ENCODE measurements at places on chromosomes 12 and 14.

- DNase-seq, result no peak
Observed at GRCh38 chr12:1313906-1314305, 280.5 kb downstream of the FBXL14 start.

- no peak for DNase-seq
Observed at GRCh38 chr12:52946334-52946733, 2.6 kb upstream of the KRT18 start.

DNA sequence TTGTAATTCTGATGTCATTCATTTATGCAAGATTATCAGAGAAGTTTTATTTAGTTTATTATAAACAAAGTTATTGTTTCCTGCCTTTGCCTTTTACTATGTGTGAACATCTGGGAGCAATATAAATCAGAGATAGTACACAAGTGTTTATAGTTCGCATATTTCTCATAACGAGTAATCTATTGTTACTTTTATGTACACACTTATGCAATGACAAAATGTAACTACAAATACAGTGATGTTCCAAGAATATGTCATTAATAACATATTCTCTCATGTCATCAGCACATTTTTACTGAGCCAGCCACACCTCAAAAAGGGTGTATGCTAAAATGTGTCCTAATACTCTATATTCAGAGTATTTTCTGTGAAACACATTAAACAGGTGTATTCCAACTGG is 243.2 kb downstream of the ALX1 start:
- no peak for DNase-seq

DNA sequence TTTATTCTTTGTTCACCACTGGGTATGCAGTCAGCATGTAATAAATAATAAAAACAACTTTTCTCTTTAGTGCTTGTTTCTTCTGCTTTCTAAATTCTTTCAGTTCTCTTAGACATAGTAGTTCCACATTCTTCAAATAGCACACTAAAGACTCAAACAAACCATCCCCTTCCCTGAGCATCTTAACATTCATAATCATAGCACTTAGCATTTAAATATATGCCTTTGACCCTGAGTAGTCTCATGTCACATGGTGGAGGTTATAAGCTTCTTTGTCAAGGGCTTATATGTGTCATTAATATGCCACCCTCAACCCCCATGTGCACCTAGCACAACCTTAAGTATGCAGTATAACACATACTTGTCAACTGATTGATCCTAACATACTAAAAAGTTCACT is 212.7 kb downstream of the PHLDA1 start:
- DNase-seq, result no peak

- no peak for DNase-seq
Observed at GRCh38 chr12:71587012-71587411, 76.6 kb downstream of the ZFC3H1 start.

DNA sequence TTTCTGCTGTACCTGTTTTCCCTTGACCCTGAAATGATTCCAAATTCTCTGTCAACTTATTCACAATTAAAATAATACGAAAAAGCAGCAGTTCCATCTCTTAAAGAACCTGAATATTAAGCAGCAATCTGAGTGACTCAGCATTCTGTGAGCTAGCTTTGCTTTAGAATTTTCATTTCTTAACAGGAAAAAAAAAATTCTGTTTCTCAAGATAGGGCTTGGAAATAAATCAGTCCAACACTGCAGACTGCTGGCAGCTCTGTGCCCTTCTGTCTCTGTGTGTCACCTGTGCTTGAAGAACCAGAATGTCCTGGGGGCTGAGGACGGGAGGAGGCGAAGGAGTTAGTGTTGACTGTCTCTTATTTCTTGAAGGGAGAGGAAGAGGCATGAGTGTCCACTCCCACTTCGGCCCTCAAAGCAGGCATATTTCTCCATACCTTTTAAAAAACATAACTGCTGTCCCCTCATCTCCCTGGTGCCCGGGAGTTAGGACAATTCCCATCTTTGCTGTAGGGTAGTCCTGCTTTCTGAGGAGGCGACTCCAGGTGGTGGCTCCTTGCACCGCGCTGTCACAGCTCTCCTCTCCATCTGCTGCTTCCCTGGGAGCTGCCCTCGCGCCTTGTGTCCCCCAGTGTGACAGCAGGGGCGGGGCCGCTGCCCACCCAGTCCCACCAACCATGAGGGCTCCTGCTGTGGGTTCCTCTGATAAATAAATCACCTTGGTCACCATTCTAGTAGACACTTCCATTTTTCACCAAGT is 203.1 kb downstream of the CALM1 start:
- no peak for DNase-seq

GRCh38 chr12:121793440-121793837 is at the start of gene RHOF:
Gene RHOF (minus strand): TSS chr12:121793688. CDS start chr12:121793633, 55 bp downstream.
- no peak for DNase-seq

- no peak for DNase-seq
Observed at GRCh38 chr14:27739657-27740156, 1026.9 kb upstream of the FOXG1 start.

GRCh38 chr12:12529783-12530421 is 32.8 kb downstream of the DUSP16 start:
- DNase-seq, result no peak

GRCh38 chr12:28988325-28988704 is 160.8 kb upstream of the FAR2 start:
- no peak for DNase-seq

- no peak for DNase-seq
Observed at GRCh38 chr12:68495336-68496070, 115.2 kb upstream of the RAP1B start.

GRCh38 chr14:56854325-56854724 is 44.0 kb upstream of the OTX2 start:
- DNase-seq, result no peak

GRCh38 chr12:103442822-103443221 is 52.9 kb downstream of the C12orf42 start:
- no peak for DNase-seq

GRCh38 chr14:94088516-94088915 is 7.4 kb downstream of the IFI27L1 start:
- no peak for DNase-seq

DNA sequence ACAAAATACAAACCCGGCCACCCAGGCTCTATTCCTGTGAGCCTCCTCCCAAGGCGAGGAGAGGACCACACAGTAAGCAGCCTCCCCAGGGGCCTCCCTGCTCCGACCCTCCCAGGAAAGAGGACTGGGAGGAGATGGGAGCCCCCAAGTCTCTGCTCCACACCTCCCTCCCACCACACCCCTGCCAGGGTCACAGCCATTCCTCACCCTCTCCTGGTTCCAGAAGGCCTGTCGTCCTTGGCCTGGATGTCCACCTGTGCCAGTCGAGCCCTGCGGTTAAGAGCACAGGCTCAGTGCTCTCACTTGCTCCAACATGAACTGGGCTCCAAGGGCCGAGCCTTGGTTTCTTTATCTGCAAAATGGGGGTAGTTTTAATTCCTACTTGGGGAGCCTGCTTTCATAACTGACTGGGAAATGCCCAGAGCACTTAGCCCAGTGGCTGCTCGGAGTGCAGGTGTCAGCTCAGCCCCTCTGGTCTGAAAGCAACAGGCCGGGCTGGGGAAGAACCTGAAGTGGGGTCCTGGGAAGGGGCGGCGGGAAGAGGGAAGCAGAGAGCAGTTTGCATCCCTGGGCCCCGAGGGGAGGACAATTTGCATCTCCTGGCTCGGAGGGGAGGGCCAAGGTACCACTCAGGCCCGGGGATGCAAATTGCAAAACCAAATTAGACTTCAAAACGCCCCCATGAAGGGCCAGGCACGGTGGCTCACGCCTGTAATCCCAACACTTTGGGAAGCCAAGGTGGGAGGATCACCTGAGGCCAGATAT is 23.6 kb downstream of the TCHP start:
- DNase-seq, result no peak

DNA sequence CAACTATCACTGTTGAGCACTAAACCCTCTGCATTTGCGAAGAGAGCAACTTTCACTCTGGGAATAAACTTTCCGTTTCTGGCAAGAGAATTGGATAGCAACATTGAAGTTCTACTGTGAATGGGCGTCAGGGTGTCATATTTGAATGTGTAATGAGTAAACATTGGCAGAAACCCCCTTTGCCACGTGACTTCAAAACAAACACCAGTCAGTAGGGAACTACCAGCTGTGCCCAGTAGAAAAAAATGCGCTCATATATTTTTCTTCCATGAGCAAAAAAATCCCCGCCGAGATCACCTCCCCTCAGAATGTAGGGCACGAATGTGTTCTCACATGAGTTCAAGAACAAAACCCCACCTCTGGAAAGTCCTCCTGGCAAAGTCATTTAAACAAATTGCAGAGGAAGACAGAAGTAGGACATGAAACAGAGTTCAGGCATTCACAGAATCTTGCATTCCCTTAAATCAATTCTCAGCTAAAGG is 80.6 kb downstream of the BTG1 start:
- no peak for DNase-seq

DNA sequence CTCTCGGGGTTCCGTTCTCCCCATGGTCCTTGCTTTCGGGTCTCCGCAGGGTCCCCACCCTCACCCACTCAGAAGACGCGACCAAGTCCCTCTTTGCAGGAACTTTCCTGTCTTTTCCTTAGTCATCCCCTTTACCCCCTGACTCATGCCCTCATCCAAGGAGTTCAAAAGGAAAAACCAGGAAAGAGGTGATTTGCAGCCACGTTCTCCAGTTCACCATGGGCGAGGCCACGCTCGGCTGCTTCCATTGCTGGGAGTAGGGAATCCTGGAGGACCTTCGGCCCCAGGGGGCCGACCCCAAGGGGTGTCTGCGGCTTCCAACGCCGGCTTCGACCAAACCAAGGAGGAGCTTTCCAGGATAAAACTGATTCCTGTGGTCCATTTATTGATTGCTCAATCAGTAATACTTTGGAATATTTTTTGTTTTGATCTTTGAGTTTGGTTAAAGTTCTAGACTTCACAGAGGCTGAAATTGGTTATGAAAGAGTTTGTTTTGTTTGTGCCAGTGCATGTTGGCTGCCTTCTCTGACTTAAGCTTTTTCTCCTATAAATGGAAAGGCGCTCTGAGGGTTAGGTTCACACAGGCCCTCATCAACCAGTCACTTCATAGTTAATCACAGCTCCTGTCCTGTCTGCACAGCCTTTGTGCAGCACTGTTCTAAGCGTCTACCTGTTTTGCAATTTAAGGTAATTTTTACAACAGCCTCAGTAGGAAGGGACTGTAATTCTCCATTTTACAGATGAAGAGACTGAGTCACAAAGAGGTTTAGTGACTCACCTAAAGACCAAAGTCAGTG is 827 bp downstream of the ALDH2 start:
- no peak for DNase-seq

DNA sequence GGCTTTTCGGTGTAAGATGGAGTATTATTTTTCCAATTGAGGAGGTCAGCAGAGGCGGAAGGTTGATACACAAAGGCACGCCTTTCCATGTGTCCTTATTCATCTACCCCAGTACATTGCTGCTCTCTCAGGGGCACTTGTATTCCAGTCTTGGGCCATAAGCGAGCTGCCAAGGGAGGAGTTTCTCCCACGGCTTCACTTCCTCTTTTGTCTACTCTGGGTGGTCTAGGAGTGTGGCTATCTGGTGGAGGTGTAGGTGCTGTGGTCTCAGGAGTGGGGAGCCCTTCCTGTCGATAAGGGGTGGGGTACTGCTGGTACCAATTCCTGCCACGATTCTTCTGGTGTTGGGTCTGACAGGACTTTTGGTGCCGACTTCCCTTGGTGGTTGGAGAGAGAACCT is 73.4 kb downstream of the GAS2L3 start:
- no peak for DNase-seq

DNA sequence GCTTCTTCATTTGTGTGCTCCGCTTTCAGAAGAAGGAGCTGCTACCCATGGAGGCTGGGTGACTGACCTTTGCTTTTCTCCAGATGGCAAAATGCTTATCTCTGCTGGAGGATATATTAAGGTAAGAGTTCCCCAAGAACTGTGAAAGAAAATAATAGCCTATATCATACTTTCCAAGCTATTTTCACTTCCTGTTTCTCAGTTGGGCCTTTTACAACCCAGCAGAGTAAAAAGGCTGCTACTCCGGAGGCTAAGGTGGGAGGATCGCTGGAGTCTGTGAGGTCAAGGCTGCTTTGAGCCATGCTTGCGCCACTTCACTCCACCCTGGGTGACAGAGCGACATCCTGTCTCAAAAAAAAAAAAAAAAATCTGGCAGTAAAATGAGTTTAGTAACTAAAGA is 82.1 kb downstream of the APAF1 start:
- no peak for DNase-seq

DNA sequence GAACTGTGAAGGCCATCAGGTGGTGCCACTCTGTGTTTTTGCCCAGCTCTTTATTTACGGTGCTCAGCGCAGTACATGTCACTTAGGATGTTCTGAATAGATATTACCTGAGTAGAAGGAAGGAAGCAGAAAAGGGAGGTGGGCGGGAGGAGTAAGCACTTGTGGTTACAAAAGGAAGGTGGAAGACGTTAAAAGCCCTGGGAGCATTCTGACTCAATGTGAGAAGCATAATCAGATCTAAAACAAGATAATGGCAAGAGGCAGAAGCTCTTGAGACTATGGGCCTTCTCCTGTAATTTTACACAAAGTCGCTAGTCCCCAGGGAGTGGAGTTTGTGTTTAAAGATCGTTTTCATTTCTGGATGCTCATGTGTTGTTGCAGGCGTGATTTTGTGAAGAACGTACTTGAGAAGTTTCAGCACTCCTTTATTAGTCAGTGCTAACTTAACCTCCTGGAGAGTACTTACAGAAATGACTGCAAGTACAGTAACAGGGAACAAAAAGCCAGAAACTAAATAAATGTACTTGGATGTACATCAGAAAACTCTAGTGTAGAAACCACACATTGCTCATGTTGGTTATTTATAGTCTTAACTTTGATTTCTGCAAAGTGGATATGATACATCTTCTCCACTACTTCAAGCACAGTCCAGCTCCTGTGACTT is 1523.5 kb downstream of the AACS start:
- DNase-seq, result no peak

DNA sequence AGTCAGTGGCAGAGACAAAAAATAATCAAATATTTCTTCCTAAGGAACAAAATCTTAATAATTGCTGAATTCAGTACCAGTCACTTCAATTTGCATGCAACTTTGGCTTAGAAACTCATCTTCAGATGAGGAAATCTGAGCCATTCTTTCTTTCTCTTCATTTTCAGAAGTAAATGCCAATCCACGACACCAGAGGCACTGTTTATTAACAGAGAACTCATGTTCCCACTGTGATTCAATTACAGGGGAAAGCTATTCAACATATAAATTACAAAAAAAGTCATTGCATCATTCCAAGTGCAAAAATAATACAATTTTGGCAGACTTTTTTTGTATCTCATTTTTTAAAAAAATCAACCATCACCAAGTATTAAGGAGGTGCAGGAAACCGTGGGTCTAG is 816.1 kb upstream of the TMEM132C start:
- no peak for DNase-seq

GRCh38 chr12:23687947-23688346 is 261.5 kb downstream of the SOX5 start:
- no peak for DNase-seq

DNA sequence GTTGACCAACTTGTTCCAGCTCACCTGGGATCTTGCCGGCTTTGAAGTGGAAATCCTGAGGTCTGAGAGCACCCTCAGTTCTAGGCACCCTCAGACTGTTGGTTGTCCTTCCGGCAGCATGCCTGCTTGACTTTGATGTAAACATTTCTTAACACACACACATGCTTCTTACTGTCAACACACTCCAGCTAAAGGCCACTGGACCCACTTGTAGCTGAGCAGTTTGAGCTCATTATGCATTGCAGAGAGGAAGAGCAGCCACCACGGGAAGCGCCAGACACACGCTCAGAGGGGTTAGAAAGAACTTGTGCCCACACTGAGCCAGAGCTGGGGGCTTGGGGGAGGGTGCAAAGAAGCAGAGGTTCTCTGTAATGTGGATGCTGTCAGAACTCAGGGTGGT is 55.8 kb downstream of the TNFAIP2 start:
- no peak for DNase-seq

All from eye (tissue), 1 donor.